ENCODE measurements at places on chromosomes 7 and 10. TPM values are rescaled to one million over a fixed set of nuclear protein-coding genes. Genes with fewer than 3 reads are reported as not detected.

Gene KCP
- total RNA-seq = 0.20 TPM

Gene PRRT4
- not detected for total RNA-seq

Gene PRKAG2
- total RNA-seq = 25.4 TPM

Gene TDRD1
- 0.35 TPM for total RNA-seq

Gene PRR15
- total RNA-seq = not detected

Gene CRTAC1
- total RNA-seq = not detected

Gene CPVL
- total RNA-seq = 1.8 TPM

Gene UCN3
- total RNA-seq = not detected

Gene MYH16
- not detected for total RNA-seq

Gene RET
- total RNA-seq = 0.28 TPM

Gene ADCYAP1R1
- not detected for total RNA-seq

GRCh38 chr7:106978425-106979420 lies 65.8 kb upstream of the PRKAR2B start:
- no peak overlapping the region for H3K27ac ChIP-seq
- H3K4me1 ChIP-seq = no peaks in the 10 kb centered on the region
- no peak overlapping the region for H3K4me3 ChIP-seq
- DNase-seq = no peak
- no peaks in the 10 kb centered on the region for H3K36me3 ChIP-seq
- H3K27me3 ChIP-seq = no peaks in the 10 kb centered on the region

GRCh38 chr7:17369691-17370426 lies 71.4 kb downstream of the AHR start:
- H3K27ac ChIP-seq = no peak overlapping the region
- H3K4me1 ChIP-seq = peaks cover 8% of the 10 kb centered on the region
- no peak overlapping the region for H3K4me3 ChIP-seq

DNA sequence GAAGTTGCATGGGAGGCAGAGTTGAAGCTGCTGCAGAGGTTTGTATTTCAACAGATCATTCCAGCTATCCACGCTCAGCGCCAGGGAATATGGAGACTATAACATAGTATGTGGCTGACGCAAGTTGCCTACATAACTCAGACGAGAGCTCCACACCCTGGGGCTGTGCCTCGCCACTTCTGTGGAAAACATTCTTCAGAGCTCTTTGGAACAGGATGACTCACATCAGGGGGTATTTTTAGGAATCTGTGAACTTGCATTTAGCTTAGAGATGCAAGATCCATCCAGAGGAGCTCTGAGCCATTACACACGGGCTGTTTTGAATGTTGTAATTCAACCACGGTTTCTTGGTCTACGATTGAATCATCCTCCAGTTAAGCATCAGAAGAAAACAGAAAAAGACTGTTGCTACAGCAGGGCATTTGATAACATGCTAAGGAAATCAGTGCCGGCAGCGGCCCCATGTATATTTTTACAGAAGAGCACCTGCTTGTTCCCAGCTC lies 481.5 kb upstream of the AKR1E2 start:
- H3K4me3 ChIP-seq = no peak overlapping the region
- H3K27ac ChIP-seq = no peak overlapping the region
- no peak for DNase-seq
- H3K36me3 ChIP-seq = no peaks in the 10 kb centered on the region

GRCh38 chr7:134495546-134495945 lies 31.8 kb upstream of the AKR1B10 start:
- H3K27ac ChIP-seq = no peak overlapping the region
- no peaks in the 10 kb centered on the region for H3K4me1 ChIP-seq
- H3K36me3 ChIP-seq = no peaks in the 10 kb centered on the region
- no peak for DNase-seq

- H3K4me3 ChIP-seq = no peak overlapping the region
- H3K27ac ChIP-seq = no peak overlapping the region
- no peaks in the 10 kb centered on the region for H3K27me3 ChIP-seq
- H3K4me1 ChIP-seq = no peaks in the 10 kb centered on the region
- DNase-seq = no peak
- H3K36me3 ChIP-seq = no peaks in the 10 kb centered on the region
These were observed 252.7 kb upstream of the FERD3L start for GRCh38 chr7:19397911-19398310.

- H3K4me3 ChIP-seq = no peak overlapping the region
- no peaks in the 10 kb centered on the region for H3K36me3 ChIP-seq
- DNase-seq = no peak
- peaks cover 3% of the 10 kb centered on the region for H3K27me3 ChIP-seq
- H3K27ac ChIP-seq = no peak overlapping the region
These were observed 214.7 kb downstream of the EMX2 start for GRCh38 chr10:117757086-117757720.

DNA sequence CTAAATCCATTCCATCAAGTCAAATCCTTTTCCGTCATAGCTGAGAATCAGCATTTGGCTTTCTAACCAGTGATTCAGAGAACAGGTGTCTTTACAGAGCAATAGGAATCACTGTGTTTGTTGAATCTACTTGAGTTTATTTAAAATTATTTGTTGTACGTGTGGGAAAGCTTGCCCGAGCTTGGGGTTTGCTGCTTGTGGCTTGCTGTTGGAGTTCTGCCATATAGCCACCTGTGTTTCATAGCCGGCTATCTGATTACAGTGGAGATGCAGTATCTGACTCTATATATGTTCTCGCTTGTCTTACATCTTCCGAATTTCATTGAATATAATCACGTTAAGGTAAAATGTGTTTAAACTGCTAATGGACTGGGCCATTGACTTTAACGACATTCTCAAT lies 274.3 kb upstream of the MKI67 start:
- no peak for DNase-seq
- no peak overlapping the region for H3K4me3 ChIP-seq
- H3K27me3 ChIP-seq = no peaks in the 10 kb centered on the region
- no peak overlapping the region for H3K27ac ChIP-seq
- no peaks in the 10 kb centered on the region for H3K36me3 ChIP-seq
- no peaks in the 10 kb centered on the region for H3K4me1 ChIP-seq

GRCh38 chr7:75732764-75733630 lies 5.7 kb downstream of the HIP1 start:
- peaks cover 24% of the 10 kb centered on the region for H3K4me1 ChIP-seq
- H3K4me3 ChIP-seq = no peak overlapping the region
- no peak overlapping the region for H3K27ac ChIP-seq
- H3K36me3 ChIP-seq = no peaks in the 10 kb centered on the region
- no peak for DNase-seq

DNA sequence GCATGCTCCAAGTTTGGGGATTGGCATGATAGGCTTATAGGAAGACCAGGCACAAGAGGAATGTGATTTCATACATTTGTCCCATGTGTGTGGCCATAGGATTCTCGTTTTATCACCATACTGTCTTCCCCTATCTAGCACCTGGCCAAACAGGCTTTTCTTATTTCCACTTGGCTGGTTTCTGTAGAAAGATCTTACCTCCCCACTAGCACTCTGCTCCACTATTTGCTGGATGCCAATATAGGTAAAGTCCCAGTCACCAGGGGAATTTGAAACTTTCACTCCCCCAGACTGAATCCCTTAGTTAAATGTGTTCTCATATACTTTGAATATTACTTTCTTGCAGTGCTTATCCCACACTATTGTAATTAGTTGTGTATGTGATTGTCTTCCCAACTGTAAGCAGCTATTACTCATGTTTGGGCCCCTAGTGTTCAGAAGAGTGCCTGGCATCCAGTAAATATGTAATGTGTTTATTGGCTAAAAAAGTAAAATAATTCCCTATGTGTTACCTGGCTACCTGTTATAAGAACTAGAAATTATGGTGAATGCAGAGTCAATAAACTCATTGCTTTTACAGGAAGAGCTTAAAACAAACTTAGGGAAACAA lies 109.0 kb downstream of the LRMDA start:
- H3K4me3 ChIP-seq = no peak overlapping the region
- H3K36me3 ChIP-seq = no peaks in the 10 kb centered on the region
- H3K27ac ChIP-seq = no peak overlapping the region
- peaks cover 5% of the 10 kb centered on the region for H3K27me3 ChIP-seq

- H3K36me3 ChIP-seq = no peaks in the 10 kb centered on the region
- no peak for DNase-seq
- H3K4me1 ChIP-seq = no peaks in the 10 kb centered on the region
These were observed 16.2 kb downstream of the DNAJB9 start for GRCh38 chr7:108585843-108586242.

GRCh38 chr7:101985057-101985902 lies 167.9 kb downstream of the CUX1 start:
- no peaks in the 10 kb centered on the region for H3K27me3 ChIP-seq
- no peak for DNase-seq
- H3K27ac ChIP-seq = no peak overlapping the region
- H3K36me3 ChIP-seq = no peaks in the 10 kb centered on the region
- H3K4me3 ChIP-seq = no peak overlapping the region
